ENCODE measurements at places on chromosomes 4 and X.
A peak's percentile ranks its signal among the peaks of the same experiment; 100 is the strongest.

DNA sequence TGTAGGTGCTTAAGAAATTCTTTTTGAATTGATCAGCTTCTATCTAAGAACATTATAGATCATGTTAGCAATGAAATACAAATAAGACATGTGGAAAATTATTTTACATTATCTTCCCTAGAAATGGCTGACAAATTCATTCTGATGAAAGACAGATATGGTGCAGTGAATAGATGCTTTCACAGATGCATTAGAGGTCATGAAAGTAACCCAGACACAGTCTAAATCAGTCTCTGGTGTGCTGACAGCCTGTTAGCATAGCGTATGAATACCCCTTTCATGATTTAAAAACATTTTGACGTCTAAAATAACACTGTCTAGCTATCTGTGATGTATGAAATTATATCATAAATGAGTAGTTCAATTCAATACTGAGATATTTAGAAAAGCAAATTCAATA lies 180.9 kb downstream of the UNC5C start:
- DNase-seq = no peak
- H3K27ac ChIP-seq = no peak overlapping the region
- H3K27me3 ChIP-seq = no peaks in the 10 kb centered on the region
- no peak overlapping the region for H3K4me3 ChIP-seq

DNA sequence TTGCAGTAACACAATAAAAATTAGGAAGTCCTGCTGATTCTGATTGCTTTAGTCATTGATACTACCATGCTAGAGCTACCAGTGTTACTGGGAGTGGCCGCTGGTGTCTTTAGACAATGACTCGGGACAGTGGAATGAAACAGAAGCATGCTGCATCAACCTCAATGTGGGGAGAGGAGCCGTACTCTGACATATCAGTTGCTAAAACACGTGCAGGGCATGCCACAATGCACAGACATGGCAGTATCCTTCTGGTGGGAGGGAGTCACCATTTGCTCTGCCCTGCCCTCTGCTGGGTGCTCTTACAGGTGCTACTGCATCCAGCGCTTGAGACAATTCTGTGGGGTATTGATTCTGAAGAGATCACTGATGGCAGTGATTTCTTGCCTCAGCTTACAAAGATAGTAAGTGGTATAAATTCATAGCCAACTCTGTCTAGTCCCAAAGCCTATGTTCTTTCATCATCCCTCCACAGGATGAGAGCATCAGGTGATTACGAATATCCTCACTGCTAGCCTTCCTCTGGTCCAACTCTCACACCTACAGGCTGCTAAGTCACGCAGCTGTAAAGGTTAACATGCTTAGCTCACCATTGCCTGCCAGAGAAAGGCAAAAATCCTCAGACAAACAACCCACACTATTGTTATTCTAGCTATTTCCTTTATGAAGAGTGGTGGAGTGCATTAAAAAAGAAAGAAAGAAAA lies 43.7 kb downstream of the NSG1 start:
- peak; percentile 66 for DNase-seq
- no peaks in the 10 kb centered on the region for H3K4me1 ChIP-seq
- no peak overlapping the region for H3K4me3 ChIP-seq
- H3K27ac ChIP-seq = no peak overlapping the region
- no peaks in the 10 kb centered on the region for H3K27me3 ChIP-seq
- H3K36me3 ChIP-seq = peaks cover 16% of the 10 kb centered on the region

- no peaks in the 10 kb centered on the region for H3K27me3 ChIP-seq
- H3K27ac ChIP-seq = no peak overlapping the region
- DNase-seq = no peak
- no peak overlapping the region for H3K4me3 ChIP-seq
These were observed 15.0 kb downstream of the BOD1L1 start for GRCh38 chr4:13612569-13612968.

- no peak for DNase-seq
- no peaks in the 10 kb centered on the region for H3K27me3 ChIP-seq
- H3K4me3 ChIP-seq = no peak overlapping the region
- H3K36me3 ChIP-seq = no peaks in the 10 kb centered on the region
- no peaks in the 10 kb centered on the region for H3K4me1 ChIP-seq
- no peak overlapping the region for H3K27ac ChIP-seq
These were observed 3.9 kb upstream of the GLRB start for GRCh38 chr4:157072002-157072401.

GRCh38 chrX:134632355-134632754 lies 25.9 kb downstream of the PLAC1 start:
- H3K4me1 ChIP-seq = no peaks in the 10 kb centered on the region
- H3K27ac ChIP-seq = no peak overlapping the region
- no peaks in the 10 kb centered on the region for H3K36me3 ChIP-seq
- no peak overlapping the region for H3K4me3 ChIP-seq
- no peaks in the 10 kb centered on the region for H3K27me3 ChIP-seq
